CMK (cell line): ENCODE measurements at places on chromosomes 4 and X.

- no peak for DNase-seq
Measured at GRCh38 chr4:73311428-73311827, 52.8 kb upstream of the ANKRD17 start.

DNA sequence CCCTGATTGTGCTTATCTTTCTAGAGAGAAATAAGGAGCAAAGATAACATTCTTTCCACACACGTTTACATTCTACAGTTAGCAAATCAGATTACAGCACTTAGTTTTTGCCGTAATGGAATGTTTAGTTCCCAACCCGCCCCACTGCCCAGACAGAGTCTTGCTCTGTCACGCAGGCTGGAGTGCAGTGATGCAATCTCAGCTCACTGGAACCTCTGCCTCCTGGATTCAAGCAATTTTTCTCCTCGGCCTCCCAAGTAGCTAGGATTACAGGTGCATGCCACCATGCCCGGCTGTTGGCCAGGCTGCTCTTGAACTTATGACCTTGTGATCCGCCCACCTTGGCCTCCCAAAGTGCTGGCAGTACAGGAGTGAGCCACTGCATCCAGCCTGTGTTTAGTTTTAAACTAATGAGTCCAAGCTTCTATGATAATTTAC, 8.4 kb upstream of the PRPS1 start:
- DNase-seq, result no peak

DNA sequence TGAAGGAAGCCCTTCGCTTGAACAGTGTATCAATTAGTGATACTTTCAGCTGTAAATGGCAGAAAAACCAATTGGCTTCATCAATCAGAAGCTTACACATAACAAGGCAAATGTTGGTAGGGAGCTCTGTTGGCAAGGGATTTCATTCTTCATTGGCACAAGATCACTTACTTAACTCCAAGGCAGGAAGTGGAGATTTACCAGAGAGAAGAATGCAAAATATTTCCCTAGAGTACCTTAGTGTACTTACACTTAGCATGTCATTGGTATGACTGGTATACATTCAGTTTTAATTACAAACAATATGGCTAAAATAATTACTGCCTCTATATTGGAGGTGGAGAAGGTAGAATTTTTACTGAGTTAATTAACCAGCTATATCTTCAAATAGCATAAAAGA, 545.0 kb downstream of the GABRG1 start:
- no peak for DNase-seq

- no peak for DNase-seq
Measured at GRCh38 chr4:3747581-3747904, 18.6 kb upstream of the ADRA2C start.

DNA sequence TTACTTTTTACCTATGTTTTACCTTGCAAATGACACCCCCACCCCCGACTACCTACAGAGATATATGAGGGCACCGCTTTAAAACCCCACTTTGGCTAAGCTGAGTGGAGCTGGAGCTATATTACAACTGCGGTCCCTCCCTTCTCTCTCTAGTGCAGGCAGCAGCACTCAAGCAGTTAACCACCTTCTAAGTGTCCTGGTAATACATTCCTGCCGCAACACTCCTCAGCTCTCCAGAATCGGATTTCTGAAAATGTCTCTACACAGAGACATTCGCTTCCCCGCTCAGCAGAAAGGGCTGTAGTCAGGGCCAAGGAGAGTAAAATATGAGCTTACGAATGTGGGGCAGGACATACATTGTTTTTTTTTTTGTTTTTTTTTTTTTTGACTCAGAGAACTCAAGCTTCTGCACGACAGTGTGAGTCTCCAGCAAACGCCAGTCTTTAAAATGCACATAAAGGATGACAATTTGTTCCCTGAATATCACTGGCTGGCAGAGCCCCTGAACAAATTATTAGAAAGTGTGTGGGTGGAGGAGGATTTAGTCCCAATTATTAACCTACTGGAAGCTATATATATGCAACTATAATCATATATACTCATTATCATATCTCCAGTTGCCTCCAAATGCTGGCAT, 287.0 kb upstream of the TET2 start:
- no peak for DNase-seq

- DNase-seq, result no peak
Measured at GRCh38 chr4:62342346-62342745, 1142.2 kb downstream of the ADGRL3 start.

DNA sequence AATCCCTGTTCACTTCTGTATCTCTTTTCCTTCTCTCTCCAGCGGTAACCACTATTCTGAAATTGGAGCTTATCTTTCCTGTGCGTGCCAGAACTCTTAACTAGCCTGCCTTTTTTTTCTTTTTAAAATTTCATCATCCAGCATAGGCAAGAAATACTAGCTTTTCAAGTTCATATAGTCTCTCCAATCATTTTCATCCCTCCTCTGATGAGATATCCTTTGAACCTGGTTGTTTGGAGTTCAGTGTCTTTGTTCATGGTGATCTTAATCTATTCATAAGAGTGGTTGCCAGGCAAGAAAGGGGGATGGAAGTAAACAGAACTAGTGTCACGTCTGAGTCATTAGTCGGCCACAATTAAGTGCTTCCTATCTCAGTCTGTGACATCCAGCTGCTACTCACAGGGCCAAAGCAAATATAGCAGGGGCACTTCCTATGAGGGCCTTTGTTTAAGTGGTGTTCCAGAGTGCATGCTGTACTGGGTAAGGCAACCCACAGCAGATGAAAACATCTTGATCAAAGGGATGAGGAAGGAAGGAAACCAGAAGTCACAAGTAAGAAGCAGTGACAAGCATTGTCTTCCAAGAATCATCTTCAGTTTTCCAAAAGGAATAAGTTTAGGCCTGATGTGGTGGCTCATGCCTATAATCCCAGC, 56.4 kb upstream of the XIAP start:
- DNase-seq, result peak; percentile 89
